ENCODE measurements at places on chromosomes 5 and 9.

GRCh38 chr5:107361945-107362344 lies 308.8 kb downstream of the EFNA5 start:
- DNase-seq, result no peak

GRCh38 chr9:105414947-105415661 lies 32.7 kb upstream of the FSD1L start:
- DNase-seq, result peak; percentile 13

- no peak for DNase-seq
Observed at GRCh38 chr5:146606893-146607292, 90.9 kb upstream of the GPR151 start.

DNA sequence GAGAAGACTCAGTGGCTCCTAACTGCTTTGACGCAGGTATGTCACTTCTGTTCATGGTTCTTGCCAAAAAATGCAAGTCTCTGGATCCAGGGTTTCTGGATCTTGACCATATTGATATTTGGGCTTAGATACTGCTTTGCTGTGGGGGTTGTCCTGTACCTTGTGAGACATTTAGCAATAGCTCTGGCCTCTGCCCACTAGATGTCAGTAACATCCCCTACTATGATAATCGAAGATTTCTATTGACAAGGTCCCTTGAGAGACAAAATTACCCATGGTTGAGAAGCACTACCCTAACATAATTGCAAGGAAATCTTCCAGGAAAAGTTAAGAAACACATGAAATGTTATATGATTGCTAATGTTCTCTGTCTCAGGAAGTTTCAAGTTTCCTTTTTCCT lies 285.4 kb downstream of the TMEM232 start:
- DNase-seq, result no peak

- no peak for DNase-seq
Observed at GRCh38 chr9:89888233-89888632, 283.4 kb downstream of the GADD45G start.

- DNase-seq, result no peak
Observed at GRCh38 chr5:151903243-151903653, 21.4 kb downstream of the GLRA1 start.

All from activated T-helper 1 cell treated with Interleukin-2 at 50 U/mL for 16 hours (primary cell).